ENCODE measurements at places on chromosomes 11 and 22.

- no peak for DNase-seq
Observed at GRCh38 chr11:34633990-34634693, 13.2 kb downstream of the EHF start.

DNA sequence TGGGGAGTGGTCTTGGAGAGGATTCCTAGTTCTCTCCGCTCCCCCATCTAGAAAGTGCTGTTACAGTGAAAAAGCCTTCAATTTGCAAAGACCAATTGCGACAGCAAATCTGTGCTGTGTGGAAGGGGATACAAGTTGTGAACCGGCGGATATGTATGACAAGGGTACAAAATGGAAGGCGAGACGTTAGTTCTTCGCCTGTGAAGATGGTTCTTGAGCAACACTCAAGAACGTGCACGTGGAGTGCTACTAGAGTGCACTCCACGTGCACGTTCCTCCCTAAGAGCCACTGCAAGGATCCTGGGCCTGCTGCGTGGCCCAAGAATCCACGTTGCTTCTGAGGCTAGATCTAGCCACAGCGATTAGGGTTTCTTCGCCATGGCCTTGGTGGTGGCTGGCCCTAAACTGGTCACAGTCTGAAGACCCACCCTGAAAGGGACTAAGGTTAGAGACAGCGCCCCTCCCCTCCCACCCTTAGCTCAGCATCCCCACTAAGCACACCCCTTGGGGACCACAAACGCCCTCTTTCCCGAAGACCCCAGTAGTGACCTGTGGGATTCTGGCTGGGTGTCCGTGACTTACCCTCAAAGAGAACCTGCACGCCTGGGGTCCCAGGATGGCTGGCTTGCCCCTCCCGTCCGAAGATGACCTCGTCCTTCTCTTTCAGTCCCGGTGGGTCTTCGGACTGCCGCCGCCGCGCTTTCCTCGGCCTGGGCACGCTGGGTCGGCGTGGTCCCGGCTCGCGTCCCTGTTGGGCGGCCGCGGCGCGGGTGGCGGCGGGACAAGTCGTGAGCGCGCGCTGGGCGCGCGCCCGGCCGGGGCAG, 519 bp upstream of the PDE3B start:
- no peak for DNase-seq

DNA sequence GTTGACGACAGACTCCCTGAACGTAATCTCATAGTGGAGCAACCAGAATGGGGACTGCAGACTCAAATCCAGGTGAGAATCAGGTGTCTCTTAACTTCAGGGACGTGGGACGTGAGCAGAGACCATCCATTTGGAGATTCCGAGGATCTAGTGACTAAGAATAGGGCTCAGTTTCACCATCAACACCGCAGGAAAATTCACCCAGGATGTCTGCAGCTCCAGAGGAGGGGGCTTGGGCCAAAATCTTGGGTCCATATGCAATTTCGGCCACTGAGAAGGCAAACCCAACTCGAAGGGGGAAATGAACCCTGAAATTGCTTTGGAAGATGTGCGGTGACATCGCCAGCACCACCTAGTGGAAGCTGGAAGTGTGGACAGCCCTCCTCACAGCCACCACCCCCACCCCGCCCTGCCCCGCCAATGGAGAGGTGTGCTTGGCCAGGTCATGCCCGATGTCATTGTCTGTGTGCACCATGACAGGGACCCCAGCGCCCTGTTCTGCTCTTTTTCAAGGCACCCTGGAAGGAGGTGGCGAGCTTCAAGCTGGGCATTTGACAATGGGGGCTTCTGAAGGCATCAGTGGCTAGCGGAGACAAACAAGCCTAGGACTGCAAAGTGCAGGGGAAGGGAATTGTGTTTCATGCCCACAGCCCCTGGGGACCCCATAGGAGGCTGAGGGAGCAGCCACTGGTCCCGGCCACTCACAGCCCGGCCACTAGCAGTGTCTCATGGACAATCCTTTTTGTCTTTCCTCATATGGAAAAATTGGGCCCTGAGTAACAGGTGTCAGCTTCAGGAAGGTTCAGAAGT, 24.8 kb downstream of the APOL1 start:
- no peak for DNase-seq

DNA sequence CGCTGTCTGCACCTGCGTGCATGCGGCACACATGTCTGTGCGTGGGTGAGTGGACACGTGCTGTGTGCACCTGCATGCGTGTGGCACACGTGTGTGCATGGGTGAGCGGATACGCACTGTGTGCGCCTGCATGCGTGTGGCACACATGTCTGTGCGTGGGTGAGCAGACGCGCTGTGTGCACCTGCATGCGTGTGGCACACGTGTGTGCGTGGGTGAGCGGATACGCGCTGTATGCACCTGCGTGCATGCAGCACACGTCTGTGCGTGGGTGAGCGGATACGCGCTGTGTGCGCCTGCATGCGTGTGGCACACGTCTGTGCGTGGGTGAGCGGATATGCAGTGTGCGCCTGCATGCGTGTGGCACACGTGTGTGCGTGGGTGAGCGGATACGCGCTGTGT, 27.1 kb upstream of the ACR start:
- DNase-seq: no peak

- DNase-seq: no peak
Observed at GRCh38 chr11:2551131-2551530, 106.3 kb downstream of the KCNQ1 start.

GRCh38 chr11:8803973-8804372, 107.0 kb upstream of the AKIP1 start:
- DNase-seq: no peak

DNA sequence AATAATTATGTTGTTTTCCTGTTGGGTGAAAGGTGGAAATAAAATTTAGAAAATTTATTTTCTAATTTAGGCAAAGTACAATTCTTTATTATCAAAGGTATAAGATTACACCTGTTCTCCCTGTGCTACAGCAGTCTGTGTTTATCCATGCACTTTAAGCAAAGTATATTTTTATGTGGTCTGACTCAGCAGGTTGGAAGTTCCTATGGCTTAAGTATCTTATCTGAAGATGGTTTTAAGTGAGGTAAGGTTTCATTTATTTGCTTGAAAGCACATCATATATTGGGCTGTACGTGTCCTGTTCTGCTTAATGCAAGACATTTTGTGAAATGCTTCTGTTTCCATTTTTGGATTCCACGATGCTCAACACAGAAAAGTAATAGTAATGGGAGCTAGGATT, 14.6 kb downstream of the PPME1 start:
- no peak for DNase-seq

GRCh38 chr22:46009730-46010129, 32.8 kb upstream of the WNT7B start:
- DNase-seq: no peak

- no peak for DNase-seq
Observed at GRCh38 chr11:111124724-111125123, 120.8 kb upstream of the POU2AF2 start.

DNA sequence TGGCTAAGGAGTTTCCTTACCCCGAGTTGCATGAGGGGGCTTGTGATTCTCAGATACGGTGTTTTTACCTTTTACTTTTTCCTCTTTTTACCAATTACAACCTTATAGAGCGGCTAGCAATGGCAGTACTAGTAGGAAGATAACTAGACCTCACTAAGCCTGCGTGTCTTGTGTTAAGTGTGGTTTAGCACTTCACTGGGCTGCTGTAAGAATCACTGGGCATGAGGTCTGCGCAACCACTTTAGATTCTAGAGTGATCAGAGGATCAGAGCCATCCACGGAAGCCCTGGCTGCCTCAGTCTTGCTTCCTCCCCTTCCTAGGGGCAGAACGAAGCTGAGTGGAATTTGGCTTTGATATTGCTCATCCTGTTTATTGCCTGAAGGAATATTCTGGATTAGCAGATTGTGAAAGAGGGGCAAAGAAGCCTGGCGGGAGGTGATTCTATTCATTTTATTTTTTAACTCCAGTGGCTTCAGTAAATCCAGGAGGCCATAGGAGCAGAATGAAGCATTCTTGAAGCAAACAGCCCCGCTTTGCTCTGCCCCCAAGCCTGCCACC, 88.5 kb downstream of the GRAMD1B start:
- peak; percentile 24 for DNase-seq
